Astrocyte (in vitro differentiated cells and primary cell): ENCODE measurements at places on chromosomes 7 and 10. TPM values are rescaled to one million over a fixed set of nuclear protein-coding genes. Genes with fewer than 3 reads are reported as not detected.
A peak's percentile ranks its signal among the peaks of the same experiment; 100 is the strongest.

DNA sequence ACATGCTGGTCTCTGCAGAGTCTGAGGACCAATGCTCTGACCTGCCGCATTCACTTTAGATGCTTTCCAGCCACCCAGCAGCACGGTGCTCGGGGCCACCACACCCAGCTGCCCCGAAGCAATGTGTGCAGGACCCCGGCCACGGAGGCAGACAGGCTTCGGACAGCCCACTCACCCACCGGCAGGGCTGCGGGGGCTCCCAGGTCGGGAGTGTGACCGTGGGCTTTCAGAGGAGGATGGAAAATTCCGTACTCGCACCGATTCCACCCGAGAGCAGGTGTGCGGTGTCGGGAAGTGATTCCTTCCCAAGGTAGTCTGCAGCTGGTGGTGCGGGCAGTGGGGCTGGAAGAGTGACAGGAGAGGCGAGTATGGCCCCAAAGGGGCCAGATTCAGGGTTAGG, 190.9 kb downstream of the DNAJB6 start:
- DNase-seq, result no peak

The AKR1E2 gene
- total RNA-seq, result 0.91 and 1.4 TPM in 2 replicates

The PSD gene
- 8.8 and 11.7 TPM in 2 replicates for total RNA-seq

DNA sequence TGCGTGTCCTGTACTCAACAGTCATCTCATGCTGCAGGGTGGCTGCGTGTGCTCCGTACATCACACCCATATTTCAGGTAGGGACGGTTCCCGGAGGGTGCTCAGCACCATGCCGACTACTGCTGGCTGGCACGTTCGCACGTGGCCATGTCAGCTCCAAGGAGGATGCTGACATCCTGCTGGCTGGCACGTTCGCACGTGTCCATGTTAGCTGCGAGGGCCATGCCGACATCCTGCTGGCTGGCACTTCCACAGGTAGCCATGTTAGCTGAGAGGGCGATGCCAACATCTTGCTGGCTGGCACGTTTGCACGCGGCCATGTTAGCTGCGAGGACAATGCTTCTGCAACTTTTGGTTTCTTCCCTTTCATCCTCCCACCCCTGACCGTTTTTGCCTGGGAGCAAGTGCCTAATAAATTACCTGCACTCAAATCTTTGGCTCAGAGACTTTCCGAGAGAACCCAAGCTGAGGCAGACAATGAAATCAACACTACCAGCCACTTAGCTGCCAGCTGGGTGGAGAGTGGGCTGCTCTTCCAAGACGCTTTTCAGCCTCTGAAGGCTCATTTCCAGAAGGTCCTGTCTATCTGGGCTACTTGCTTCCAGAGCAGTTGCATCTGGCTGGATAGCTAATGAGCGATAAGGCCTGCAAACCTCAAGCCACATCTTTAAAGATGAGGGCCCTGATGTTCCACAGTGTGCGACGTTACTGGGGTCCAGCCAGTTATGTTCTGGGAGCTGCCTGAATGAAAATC, 104.6 kb downstream of the WDR37 start:
- DNase-seq, result no peak

GRCh38 chr7:7566651-7567611, at the start of gene MIOS:
MIOS (plus strand) TSS chr7:7566884; CDS start chr7:7572476, 5,592 bp downstream.
- DNase-seq, result peak; percentile 50

- DNase-seq, result no peak
Observed at GRCh38 chr7:55521512-55521911, 50.8 kb downstream of the VOPP1 start.

DNA sequence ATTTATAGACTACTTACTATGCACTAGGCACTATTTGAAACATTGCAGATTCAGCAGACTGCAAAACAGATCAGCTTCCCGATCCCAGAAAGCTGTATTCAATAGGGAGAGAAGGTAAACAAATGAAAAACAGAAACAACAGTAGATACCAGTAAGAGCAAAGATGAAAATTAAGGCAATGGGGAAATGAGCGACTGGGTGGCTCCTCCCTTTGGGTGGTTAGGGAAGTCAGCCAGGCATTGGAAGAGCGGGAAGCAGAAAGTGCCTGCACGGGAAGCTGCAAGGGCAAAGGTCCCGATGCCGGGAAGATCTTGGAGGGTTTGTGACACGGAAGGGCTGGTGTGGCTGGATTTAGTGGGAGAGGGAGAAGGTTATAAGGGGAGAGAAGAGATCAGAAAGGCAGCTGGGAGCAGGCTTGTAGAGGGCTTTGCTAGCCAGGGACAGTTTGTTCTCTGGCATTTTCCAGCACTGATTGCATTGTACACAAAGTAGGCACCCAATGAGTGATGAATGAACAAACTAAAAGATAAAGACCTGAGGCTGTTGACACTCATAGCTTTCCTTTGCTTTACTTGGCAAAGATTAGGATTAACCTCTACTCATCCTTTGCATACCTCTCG, 67.8 kb downstream of the NAMPT start:
- peak; percentile 58 for DNase-seq

The PHYHIPL gene
- 0.34 TPM in 1 of 2 replicates, not detected in the other for total RNA-seq

DNA sequence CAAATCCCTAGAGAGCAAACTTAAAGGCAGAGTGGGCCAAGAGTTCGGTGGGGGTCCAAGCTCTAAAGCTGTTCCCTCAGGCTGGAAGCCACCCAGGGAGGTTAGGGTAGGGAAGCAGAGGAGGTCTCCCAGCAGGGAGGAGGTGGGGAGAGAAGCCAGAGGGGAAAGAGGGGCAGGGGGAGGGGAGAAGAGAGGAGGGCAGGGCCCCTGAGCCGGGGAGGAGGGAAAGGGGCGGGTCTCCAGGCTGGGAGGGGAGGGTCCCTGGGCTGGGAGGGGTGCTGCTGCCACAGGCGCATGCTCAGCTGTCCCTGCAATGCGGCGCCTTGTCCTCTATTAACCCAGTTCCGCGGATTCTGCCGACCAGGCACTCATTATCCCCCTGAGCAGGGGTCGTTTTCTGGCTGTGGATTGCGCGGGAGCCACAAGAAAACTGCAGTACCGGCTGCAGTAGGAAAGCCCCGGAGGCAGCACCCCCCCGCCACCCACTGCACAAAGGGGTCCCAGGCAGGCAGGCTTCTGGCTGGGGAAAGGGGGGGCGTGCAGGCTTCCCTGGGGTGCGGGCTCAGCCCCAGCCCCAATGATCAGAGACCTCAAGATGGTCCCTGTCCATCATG, 49.3 kb downstream of the CAMK2B start:
- no peak for DNase-seq

The NUTM2E gene
- total RNA-seq, result 0.50 TPM in 1 of 2 replicates, not detected in the other

- DNase-seq, result peak; percentile 34
Observed at GRCh38 chr7:7681191-7681935, 37.0 kb downstream of the RPA3 start.

- DNase-seq, result no peak
Observed at GRCh38 chr10:88318803-88319202, 264.3 kb downstream of the RNLS start.

The ATOH7 gene
- total RNA-seq, result 0.19 TPM in 1 of 2 replicates, not detected in the other

GRCh38 chr10:50556237-50557120, 67.3 kb downstream of the SGMS1 start:
- DNase-seq, result no peak

- no peak for DNase-seq
Observed at GRCh38 chr10:53579773-53580172, 807.2 kb upstream of the MBL2 start.

The AKR1D1 gene
- total RNA-seq, result not detected in 2 replicates

GRCh38 chr7:70919481-70920073, 212.4 kb upstream of the GALNT17 start:
- no peak for DNase-seq

GRCh38 chr7:92717993-92718716, 118.2 kb downstream of the CDK6 start:
- peak; percentile 82 for DNase-seq

The WNT8B gene
- total RNA-seq, result not detected in 2 replicates

- DNase-seq, result peak; percentile 62
Observed at GRCh38 chr10:104353325-104354048, at the start of gene CFAP58. CFAP58 (plus strand) TSS chr10:104353833; CDS start chr10:104353898, 65 bp downstream.

The SPDYE6 gene
- total RNA-seq, result not detected in 2 replicates

The ETV1 gene
- 12.5 and 12.6 TPM in 2 replicates for total RNA-seq

- no peak for DNase-seq
Observed at GRCh38 chr7:156942708-156943090, 6.8 kb upstream of the NOM1 start.

- no peak for DNase-seq
Observed at GRCh38 chr7:69843653-69844052, 245.4 kb downstream of the AUTS2 start.

- no peak for DNase-seq
Observed at GRCh38 chr7:50808282-50808888, 25.7 kb upstream of the GRB10 start.

GRCh38 chr10:80459047-80459865, 5.1 kb downstream of the TSPAN14 start:
- peak; percentile 82 for DNase-seq

- DNase-seq, result no peak
Observed at GRCh38 chr7:47951374-47951773, 3.1 kb upstream of the PKD1L1 start.

The UPK3BL2 gene
- total RNA-seq, result 3.3 and 3.4 TPM in 2 replicates
